Kidney epithelial cell (primary cell): ENCODE measurements at places on chromosomes 16 and 17. TPM values are rescaled to one million over a fixed set of nuclear protein-coding genes. Genes with fewer than 3 reads are reported as not detected.

DNA sequence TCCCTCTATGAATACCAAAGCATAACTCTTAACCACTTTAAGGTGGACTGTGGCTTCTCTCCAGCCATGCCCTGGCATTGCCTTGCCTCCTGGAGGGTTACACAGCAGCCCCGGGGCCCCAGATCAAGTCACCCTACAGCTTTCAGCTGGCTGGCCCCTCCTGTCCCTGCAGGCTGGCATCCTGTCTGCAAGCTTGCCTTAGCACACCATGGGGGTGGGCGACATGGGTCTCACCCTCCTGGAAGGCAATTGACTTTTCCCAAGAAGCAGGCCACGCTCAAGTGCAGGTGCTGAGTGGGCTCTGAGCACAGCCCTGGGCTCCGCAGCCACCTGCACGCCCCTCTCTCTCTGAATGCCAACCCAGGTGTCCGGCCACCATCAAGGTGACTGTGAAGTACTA lies 25.8 kb upstream of the AKTIP start:
- DNase-seq, result no peak

DNA sequence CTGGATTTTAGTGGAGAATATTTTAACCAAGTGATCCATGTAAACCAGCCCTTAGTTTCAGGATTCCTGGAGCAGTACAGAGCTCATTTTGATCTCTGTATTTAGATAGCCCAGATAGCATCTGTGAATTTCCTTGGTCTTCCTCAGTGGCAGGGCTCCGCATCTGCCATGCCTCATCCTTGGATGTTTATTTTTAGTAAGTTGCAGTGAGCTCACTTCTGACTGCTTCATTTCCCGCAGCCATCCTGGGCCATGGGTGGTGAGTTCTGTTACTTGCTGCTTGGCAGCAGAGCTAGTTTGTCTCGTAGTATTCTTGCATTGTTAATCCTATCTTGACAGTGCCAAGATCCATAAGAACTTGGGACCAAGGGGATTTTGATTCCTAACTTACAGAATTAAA lies 33.7 kb downstream of the IST1 start:
- peak; percentile 12 for DNase-seq

- DNase-seq, result no peak
These were observed 115.1 kb downstream of the HIC1 start for GRCh38 chr17:2170023-2170422.

GRCh38 chr17:855569-855968 lies 73.4 kb downstream of the MRM3 start:
- DNase-seq, result no peak

TMEM101 gene
- total RNA-seq, result 37.8 and 52.4 TPM in 2 replicates
